ENCODE measurements at places on chromosomes 6 and 20. TPM values are rescaled to one million over a fixed set of nuclear protein-coding genes. Genes with fewer than 3 reads are reported as not detected.
A peak's percentile ranks its signal among the peaks of the same experiment; 100 is the strongest.

- no peak for DNase-seq
Observed at GRCh38 chr6:72522735-72523141, 99.1 kb upstream of the KCNQ5 start.

GRCh38 chr6:26254724-26255123, 110.3 kb upstream of the BTN3A2 start:
- no peak for DNase-seq

DNA sequence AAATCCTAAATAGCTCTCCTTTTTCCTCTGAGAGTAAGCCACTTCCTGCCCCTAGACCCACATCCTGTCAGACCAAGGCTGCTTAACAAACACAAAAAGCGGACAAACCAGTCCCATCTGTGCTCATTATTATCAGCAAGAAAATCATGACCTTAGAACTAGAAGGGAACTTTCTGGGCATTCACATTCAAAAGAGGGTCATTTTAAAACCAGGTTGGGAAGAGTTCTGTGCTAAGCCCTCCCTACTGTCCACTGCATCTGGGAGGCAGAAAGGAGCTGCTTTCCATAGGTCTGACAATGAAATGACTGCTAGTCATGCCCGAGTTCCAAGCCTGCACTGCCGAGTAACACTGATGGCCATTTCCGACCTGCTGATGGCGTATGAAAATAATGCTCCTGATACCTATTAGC, 15.4 kb downstream of the EZR start:
- peak; percentile 40 for DNase-seq

DNA sequence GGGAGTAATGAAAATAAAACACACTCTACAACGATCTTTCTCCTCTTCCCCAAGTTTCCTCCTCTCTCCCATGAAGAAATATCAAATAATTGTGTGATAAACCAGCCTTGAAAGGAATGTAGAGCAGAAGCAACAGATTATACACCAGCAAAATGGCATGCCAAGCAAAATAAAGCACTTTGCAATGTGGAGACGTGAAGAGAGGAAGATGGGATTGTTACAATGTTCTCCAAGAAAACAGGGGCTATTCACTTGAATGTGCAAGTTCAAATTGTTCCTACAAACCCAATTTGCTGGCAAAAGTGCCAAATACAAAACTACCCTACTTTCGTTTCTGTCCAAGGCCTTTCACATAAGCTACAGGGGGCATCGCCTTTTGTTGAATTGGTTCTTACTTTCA, 185.1 kb downstream of the PDE7B start:
- no peak for DNase-seq

- no peak for DNase-seq
Observed at GRCh38 chr6:80145921-80146320, 39.5 kb downstream of the BCKDHB start.

- DNase-seq = no peak
Observed at GRCh38 chr6:146027586-146028251, 1.1 kb upstream of the GRM1 start.

DNA sequence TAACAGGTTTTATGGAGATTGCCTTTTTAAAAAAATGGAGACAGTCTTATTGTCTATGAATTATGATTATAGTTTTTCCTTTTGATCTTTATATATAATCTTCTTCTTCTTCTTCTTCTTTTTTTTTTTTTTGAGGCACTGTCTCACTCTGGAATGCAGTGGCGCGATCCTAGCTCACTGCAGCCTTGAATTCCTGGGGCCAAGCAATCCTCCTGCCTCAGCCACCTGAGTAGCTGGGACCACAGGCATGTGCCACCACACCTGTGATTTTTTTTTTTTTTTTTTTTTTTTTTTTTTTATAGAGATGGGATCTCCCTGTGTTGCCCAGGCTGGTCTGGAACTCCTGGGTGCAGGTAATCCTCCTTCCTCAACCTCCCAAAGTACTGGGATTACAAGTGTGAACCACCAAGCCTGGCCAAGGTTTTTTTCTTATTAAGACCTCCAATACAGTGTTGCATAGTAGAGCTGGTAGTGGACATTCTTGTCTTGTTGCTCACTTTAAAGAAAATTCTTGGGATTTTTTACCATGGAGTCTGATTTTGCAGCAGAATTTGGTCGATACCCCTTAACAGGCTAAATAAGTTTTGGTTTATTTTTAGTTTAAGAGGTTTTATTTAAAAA, 46.5 kb downstream of the STK4 start:
- DNase-seq = no peak

GRCh38 chr6:125759184-125759902, 9.9 kb downstream of the HEY2 start:
- DNase-seq = no peak

DNA sequence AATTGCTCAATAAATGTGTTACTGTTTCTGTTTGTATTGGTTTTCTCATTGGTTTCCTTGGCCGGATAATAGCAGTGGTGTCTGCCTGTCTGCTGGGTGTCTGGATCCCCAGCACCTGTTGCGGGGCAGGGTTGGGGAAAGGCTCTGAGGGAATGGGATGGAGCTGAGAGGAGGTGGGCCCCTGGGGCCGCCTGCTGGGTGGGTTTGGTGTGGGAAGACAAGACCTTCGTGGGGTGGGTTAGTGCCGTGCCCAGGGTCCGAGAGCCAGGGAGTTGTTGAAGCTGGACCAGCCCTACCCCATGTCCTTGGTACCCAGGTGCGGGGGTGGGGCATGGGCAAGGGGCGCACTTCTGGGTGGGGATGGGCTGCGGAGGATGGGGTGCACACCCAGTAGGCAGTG, 4.0 kb downstream of the SS18L1 start:
- DNase-seq = no peak

DNA sequence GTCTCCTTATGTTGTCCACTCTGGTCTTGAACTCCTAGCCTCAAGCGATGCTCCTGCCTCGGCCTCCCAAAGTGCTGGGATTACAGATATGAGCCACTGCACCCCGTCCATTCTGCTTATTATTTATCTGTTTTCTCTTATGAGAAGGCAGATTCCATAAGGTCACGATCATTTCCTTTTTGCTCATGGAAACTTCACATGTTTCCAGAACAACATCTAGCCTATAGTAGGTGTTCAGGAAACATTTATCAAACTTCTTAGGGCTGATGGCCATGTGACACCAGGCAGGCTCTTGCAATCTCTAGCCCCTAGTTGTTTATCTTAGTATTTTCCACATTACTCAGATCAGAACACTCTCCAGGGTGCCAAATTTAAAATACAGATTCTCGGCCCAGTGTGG, 61.2 kb downstream of the ZFP64 start:
- DNase-seq = no peak

Gene RNF182
- 1.9 TPM for polyA plus RNA-seq

GRCh38 chr6:111329882-111330633, 153.0 kb downstream of the REV3L start:
- no peak for DNase-seq

DNA sequence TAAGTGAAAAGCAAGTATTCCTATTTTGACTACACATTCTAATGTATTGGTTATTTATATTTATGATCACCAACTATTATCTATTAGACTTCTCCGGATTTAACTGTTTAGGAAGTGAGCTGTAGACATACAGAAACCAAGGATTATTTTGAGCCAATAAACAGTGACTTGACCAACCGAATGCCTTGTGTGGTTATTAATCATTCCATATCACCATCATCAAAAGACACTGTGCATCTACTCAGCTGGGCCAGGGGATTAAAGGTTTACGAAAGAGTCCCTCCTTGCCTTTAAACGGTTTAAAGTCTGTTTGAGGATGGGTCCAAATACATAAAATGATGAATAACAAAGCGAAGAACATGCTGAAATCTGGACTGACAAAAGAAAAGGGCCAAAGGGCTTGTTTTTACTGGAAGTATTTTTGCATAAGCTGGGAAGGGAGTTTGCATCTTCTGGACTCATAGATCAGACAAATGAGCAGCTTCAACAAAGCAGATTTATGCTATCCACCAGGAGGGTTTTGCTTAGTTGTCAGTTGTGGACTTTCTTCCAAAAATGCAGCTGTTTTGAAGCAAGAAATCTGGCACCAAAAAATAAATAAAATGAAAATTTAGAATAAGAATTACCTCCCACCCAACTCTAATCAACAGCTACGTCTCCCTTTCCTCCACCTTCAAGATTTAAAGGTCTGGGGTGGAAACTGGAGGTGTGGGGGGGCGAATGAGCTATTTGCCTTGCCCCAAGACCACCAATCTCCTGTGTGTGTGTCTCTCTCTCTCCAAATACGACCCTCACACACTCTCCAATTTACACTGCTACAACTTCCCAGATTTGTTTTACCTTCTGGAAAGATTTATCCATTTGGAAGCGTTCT, 33.6 kb upstream of the ID4 start:
- DNase-seq = peak; percentile 79

DNA sequence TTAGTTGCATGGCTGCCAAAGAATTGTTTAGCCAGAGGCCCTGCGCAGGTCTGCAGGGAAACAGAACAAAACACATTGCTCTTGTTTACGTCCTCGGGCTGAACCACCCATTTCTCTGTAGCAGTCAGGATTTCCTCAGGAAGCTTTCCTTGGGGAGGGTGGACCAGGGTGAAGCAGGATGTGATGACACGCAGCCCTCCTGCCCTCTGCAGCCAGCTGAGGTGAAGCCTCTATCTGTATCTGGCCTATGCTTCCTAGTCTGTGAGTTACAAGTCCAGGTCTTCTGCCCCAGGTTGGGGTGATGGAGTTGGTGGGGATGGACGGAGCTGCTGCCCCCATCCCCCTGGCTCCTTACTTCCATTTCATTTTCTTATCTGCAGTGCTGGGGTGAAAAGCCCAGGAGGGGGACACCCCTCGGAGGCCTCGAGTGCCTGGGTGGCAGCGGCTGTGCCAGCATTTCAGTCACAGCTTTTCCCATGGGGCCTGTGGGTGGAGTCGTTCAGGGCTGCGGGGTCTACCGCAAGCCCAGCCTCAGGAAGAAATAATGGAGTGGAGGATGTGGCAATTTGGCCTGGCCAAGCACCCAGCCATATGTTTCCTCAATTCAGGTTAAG, 24.9 kb downstream of the SASH1 start:
- peak; percentile 48 for DNase-seq
